ENCODE measurements at places on chromosomes 2 and 18.

DNA sequence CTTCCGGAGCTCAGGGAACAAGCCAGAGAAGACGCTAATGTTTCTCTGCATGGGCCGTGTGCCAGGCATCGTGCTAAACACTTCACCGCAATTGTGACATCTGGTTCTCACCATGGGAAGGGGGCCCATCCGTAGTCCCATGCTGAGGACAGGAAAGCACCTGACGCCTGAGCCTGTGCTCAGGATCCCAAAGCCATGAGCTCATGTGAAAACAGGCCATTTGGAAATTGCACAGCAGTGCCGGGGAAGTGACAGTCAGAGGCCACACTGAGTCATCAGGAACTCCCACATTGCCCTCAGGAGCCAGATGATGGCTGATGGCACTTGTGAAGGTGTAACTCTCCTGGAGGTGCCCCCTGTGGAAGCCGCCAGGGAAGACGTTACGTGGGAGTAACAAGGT, 141.0 kb downstream of the INHBB start:
- DNase-seq, result no peak

DNA sequence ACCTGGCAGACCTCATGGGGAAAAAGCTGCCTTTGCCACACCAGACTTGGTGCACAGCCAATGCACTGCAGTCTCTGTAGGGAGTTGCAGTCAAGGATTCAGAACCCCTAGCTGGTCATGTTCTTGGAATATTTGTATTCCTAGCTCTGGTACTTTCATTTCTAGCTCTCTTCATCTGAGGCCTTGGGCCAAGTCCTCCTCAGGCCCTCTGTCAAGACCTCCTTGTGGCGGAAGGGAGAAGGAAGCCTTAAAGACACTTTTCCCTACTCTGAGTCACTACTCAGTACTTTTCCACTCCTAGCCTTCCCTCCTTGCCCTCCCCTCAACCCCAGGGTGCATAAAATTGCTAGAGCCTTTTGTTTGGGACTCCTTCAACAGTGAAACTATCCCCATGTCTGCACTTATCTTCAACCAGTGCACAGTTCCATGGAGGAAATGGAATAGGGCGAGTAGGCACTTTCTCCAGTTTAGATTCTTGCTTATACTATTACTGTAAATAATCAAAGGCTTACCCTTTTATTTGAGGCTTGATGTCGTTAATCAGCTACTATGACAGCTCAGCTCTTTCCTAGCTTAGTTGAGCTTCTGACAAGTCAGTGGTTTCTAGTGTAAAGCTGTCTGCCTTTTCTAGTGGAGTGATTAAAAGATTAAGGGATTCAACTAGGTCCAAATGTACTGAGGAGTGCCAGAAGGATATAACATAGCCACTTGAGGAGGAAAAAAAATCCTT, 15.8 kb downstream of the M1AP start:
- no peak for DNase-seq

GRCh38 chr18:51643483-51643882, 446.0 kb upstream of the MEX3C start:
- DNase-seq, result no peak

GRCh38 chr18:615092-615521, 18.3 kb downstream of the CLUL1 start:
- DNase-seq, result no peak

- no peak for DNase-seq
Measured at GRCh38 chr2:69292256-69292655, 94.8 kb downstream of the GFPT1 start.

DNA sequence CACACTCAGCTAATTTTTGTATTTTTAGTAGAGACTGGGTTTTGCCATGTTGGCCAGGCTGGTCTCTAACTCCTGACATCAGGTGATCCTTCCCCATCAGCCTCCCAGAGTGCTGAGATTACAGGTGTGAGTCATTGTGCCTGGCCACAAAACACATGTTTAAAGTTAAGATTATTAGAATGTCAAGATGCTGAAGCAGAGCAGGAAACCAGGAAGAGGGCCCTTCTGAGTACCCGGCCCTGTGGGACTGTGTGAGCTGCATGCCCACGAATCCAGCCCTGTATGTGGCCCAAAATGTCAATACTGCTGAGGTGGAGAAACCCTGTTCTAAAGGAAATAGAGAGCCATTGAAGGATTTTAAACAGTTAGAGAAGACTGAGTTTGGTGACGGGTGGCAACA, 31.0 kb upstream of the REV1 start:
- DNase-seq, result no peak

DNA sequence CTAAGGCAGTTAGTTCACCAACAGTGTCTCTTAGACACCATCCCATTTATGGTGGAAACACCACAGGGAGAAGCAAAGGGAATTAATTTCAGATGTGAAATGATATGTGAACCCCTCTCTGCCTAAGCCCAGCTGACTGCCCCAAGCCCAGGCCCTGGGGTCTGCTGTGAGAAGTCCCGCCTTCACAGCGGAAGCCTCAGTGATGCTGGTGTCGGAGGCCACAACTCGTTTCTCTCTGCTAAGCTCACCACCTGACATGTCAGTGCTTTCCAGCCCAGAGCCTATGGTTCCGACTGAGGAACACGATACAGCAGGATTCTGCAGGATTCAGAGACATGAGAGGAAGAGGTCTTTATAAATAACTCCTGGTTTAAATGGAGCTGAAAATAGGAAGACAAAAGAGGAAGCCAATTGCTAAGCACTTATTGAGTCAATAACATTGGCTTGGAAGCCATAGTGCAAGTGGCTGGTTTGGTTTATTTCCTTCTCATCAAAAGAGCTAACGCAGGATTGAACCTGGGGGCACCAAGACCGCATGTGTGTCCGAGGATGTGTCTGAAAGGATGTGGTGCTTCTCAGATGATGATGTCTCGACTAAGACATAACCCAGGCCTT, 21.9 kb upstream of the LOXHD1 start:
- DNase-seq, result no peak

GRCh38 chr2:240170354-240170735, 29.9 kb upstream of the OTOS start:
- DNase-seq, result no peak

DNA sequence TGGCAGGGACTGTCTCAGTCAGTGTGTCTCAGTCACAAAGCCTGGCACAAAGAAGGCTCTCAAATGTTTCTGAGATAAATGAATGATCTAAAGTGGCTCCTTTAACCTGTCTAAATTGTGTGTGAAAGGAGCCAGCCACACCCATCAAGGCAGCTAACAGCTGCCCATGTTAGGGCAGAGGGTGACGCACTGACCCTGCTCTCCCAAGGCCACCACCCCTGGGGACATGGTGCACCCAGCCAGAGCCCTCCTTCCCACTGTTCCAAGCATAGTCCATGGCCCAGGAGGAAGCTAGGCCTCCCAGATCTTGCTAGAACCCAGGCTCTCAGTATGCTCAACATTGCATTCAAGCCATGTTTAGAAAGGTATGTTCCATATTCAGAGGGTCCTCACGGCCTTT, 100.3 kb downstream of the KLHL29 start:
- DNase-seq, result no peak
